ENCODE measurements at places on chromosomes 1 and 21. TPM values are rescaled to one million over a fixed set of nuclear protein-coding genes. Genes with fewer than 3 reads are reported as not detected.

DNA sequence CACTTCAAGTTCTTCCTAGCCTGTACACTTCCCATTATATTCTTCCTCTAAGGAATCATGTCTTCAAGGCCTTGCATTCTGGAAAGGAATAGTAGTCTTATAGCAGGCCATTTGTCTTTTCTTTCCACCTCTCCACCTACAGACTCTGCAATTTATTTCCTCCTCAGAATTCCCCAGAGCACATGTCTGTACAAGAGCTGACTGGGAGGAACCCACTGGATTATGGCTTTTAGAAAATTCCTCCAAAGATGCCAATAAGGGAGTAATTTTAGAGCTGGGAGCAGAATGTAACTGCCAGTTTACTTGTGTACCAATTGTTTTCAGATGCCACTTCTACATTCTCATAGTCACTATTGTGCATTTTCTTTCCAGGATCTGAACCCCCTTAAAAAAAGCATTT is 3.4 kb upstream of the PSMG1 start:
- no peak overlapping the region for H3K4me3 ChIP-seq
- H3K27ac ChIP-seq, result peak overlapping the region; percentile 87
- no peak for DNase-seq
- H3K4me1 ChIP-seq, result peaks cover 79% of the 10 kb centered on the region
- peaks cover 7% of the 10 kb centered on the region for H3K36me3 ChIP-seq

DNA sequence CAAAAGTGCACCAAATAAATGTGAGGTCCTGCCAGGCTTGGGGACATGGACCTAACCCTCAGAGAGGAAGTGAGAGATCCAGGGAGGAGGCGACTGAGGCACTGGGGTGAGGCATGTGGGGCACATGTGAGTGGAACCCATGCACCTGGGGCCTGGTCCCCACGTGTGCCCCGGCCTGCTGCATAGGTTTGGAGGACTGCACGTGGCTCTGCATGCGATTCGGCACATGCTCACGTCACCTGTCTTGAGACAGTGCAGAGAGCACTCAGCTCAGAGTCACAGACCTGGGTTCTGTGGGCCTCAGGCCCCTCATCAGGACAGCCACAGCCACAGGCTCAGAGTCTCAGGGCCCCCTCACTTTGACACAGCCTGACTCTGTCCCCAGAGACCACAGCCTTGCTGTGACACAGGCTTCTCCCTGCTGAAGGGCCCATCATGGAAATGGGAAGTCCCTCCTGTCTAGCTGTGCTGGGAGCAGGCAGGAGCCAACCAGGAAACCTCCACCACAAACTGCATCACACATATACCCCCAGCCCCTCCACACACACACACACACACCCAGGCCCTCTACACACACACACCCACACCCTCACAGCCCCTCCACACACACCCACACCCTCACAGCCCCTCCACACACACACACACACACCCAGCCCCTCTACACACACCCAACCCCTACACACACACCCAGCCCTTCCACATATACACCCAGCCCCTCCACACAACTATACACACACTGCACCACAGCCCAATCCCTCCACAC is 48.2 kb downstream of the SLC9A1 start:
- H3K27me3 ChIP-seq, result no peaks in the 10 kb centered on the region
- H3K36me3 ChIP-seq, result peaks cover 28% of the 10 kb centered on the region
- peak overlapping the region; percentile 82 for H3K27ac ChIP-seq
- peak; percentile 86 for DNase-seq

CFHR5 gene
- not detected for total RNA-seq

GRCh38 chr1:235279694-235280093 is 48.3 kb downstream of the ARID4B start:
- H3K27ac ChIP-seq, result no peak overlapping the region
- no peaks in the 10 kb centered on the region for H3K36me3 ChIP-seq
- H3K4me1 ChIP-seq, result peaks cover 47% of the 10 kb centered on the region
- no peak overlapping the region for H3K4me3 ChIP-seq
- no peak for DNase-seq

DNA sequence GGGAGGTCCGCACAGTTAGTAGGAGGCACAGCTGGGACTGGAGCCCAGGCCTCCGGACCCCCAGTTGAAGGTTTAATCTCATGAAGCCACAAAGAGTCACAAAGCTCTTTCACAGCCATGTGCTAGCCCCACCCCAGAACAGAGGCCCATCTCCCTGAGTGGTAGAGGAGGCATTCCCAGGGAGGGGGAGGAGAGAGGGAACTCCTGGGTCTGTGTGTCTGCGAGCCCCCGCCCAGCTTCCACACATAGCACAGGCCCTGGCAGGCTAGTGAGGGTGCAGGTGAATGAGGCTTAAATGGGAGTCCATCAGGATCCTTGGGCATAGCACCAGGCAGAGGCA is 197.8 kb downstream of the MATN1 start:
- no peak overlapping the region for H3K27ac ChIP-seq
- no peak for DNase-seq
- H3K27me3 ChIP-seq, result no peaks in the 10 kb centered on the region

DNA sequence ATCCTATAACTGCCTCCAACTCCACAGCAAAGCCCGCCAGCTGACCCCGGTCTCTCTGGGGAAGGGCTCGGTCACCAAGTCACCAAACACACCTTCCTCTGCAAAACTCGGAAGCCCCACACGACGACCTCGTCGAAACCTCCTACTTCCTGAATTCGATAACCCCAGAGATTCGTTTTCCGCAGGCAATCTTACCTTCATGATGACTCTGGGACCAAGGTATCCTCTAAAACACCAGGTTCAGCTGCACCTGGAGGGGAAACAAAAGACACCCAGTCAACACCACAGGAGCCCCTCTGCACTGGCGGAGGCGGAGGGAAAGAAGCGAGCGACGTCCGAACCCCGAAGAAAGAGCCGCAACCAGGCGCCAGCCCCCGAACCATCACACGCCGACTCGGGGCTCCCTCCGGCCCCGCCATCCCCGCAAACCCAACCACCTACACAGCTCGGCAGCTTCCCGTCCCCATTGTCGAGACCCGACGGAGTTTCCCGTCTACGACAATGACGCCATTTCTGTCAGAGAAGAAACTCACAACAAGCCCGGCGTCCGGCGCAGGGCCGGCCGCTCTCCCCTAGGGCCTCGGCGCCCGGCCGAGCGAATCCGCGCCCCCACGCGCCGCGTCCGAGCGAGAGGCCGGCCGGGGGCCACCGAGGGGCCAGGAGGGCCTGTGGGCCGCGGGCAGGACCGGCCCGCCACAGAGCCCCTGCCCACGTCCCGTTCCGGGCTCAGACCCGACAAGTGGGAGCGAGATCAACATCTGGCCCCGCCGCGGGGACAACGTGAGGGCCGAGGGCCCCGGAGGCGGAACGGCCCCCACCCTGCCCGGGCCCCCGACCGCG is 1.0 kb downstream of the ARID4B start:
- peak overlapping the region; percentile 82 for H3K4me3 ChIP-seq
- peak; percentile 89 for DNase-seq
- peaks cover 40% of the 10 kb centered on the region for H3K4me1 ChIP-seq
- H3K27me3 ChIP-seq, result no peaks in the 10 kb centered on the region
- H3K27ac ChIP-seq, result peak overlapping the region; percentile 73

DNA sequence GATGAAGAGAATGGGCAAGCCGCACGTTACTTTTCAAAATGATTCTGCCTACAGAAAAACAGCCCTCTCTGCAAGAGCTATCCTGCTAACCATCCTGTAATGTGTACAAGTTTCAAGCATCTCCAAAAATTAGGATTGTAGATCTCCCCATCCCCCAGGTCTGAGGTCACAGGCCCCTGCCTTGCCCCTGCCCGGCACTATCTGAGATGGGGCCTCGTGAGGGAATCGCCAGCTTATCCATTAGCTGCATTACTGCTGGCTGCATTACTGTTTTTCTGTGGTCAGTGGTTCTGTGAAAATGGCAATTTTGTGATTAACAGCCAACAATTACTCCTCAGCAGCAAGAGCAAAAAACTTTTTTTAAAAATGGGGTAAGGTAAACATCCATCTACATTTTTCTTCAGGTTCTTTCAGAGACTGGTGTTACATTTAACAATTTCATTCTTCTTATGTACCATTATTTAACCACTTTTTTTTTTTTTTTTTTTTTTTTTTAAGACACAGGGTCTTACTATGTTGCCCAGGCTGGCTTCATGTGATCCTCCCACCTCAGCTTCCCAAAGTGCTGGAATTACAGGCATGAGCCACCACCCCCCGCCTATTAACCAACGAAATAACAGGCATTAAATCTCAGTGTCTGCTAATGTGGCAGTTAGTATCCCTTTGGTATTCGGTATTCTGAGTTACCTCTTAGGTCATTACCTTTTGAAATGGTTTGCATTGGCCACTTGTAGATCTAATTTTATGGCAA is 83.8 kb downstream of the MRPL37 start:
- H3K27ac ChIP-seq, result no peak overlapping the region
- H3K27me3 ChIP-seq, result no peaks in the 10 kb centered on the region
- no peaks in the 10 kb centered on the region for H3K4me1 ChIP-seq
- no peak overlapping the region for H3K4me3 ChIP-seq
- DNase-seq, result no peak

GRCh38 chr1:186884251-186884650 is 55.5 kb downstream of the PLA2G4A start:
- H3K27ac ChIP-seq, result no peak overlapping the region
- H3K36me3 ChIP-seq, result no peaks in the 10 kb centered on the region
- no peak for DNase-seq
- H3K4me1 ChIP-seq, result no peaks in the 10 kb centered on the region
- no peaks in the 10 kb centered on the region for H3K27me3 ChIP-seq
- H3K4me3 ChIP-seq, result no peak overlapping the region

CHML gene
- 3.2 TPM for total RNA-seq

- no peak overlapping the region for H3K4me3 ChIP-seq
- no peak overlapping the region for H3K27ac ChIP-seq
- H3K27me3 ChIP-seq, result no peaks in the 10 kb centered on the region
- H3K4me1 ChIP-seq, result no peaks in the 10 kb centered on the region
- H3K36me3 ChIP-seq, result no peaks in the 10 kb centered on the region
Measured at GRCh38 chr1:15370781-15371520, 38.7 kb upstream of the EFHD2 start.

COL18A1 gene
- 0.36 TPM for total RNA-seq

- H3K4me3 ChIP-seq, result no peak overlapping the region
- no peak overlapping the region for H3K27ac ChIP-seq
- no peaks in the 10 kb centered on the region for H3K27me3 ChIP-seq
- DNase-seq, result no peak
- H3K36me3 ChIP-seq, result no peaks in the 10 kb centered on the region
- peaks cover 15% of the 10 kb centered on the region for H3K4me1 ChIP-seq
Measured at GRCh38 chr1:94927405-94928175, 680 bp upstream of the CNN3 start.

- no peaks in the 10 kb centered on the region for H3K27me3 ChIP-seq
- no peaks in the 10 kb centered on the region for H3K36me3 ChIP-seq
- H3K4me1 ChIP-seq, result no peaks in the 10 kb centered on the region
- H3K4me3 ChIP-seq, result no peak overlapping the region
- no peak overlapping the region for H3K27ac ChIP-seq
Measured at GRCh38 chr1:168320800-168321450, 40.2 kb downstream of the TBX19 start.

- no peaks in the 10 kb centered on the region for H3K27me3 ChIP-seq
- no peak overlapping the region for H3K27ac ChIP-seq
- H3K36me3 ChIP-seq, result no peaks in the 10 kb centered on the region
- no peak overlapping the region for H3K4me3 ChIP-seq
- peaks cover 9% of the 10 kb centered on the region for H3K4me1 ChIP-seq
Measured at GRCh38 chr1:43352881-43353280, 5.9 kb upstream of the CDC20 start.

OVAAL gene
- total RNA-seq, result 4.2 TPM

- no peaks in the 10 kb centered on the region for H3K36me3 ChIP-seq
- H3K4me3 ChIP-seq, result no peak overlapping the region
- H3K4me1 ChIP-seq, result no peaks in the 10 kb centered on the region
- DNase-seq, result no peak
Measured at GRCh38 chr1:90809093-90809492, 92.0 kb upstream of the BARHL2 start.

TMEM52 gene
- total RNA-seq, result not detected

DNA sequence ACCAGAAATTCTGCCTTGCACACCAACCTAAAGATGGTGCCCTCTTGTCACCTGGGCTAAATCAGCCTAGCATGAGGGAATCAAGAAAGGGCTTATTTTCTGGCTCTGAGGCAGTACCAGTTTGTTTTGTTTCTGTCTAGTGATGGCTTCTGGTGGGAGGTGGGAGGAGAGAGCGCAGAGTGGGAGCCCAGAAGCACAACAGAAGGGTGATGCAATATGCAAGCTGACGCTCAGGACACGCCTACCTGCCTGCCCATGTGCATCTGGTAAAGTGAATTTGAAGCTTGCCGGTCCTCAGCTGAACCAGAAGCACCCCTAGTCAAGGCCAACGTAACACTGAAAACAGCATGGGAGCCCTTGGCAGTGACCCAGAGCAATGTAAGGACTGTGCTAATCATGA is 138.4 kb upstream of the TIAM1 start:
- H3K4me1 ChIP-seq, result no peaks in the 10 kb centered on the region
- no peaks in the 10 kb centered on the region for H3K36me3 ChIP-seq
- peak; percentile 29 for DNase-seq
- H3K27me3 ChIP-seq, result no peaks in the 10 kb centered on the region
- H3K4me3 ChIP-seq, result no peak overlapping the region

VPS13D gene
- 36.2 TPM for total RNA-seq

TNFRSF1B gene
- total RNA-seq, result not detected

- H3K27ac ChIP-seq, result no peak overlapping the region
- DNase-seq, result no peak
- no peak overlapping the region for H3K4me3 ChIP-seq
- H3K4me1 ChIP-seq, result no peaks in the 10 kb centered on the region
Measured at GRCh38 chr1:68291688-68292384, 59.5 kb upstream of the WLS start.

CR1L gene
- not detected for total RNA-seq

F13B gene
- not detected for total RNA-seq

DNA sequence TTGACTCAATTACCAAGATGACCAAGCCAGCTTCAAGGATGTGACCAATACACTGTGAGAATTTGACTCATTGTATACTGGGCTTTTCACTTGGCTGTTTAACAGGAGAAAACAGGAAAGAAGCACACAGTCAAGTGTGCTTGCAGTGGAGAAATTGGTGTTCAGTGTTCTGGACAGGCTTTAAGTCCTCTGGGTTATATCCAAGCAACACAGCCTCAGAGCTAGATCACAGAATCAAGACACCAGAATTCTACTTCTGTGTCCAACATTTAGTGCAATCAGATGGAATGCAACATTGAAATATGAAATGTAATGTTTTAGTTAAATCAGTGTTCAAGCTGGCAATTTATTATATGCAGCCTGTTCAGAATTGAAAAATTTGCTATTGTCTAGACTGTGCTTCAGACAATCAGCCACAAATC is 694.4 kb downstream of the LTN1 start:
- no peaks in the 10 kb centered on the region for H3K27me3 ChIP-seq
- 0 out of 2 replicates have a peak, but pooled peaks cover 4% of the 10 kb centered on the region for H3K4me1 ChIP-seq
- H3K36me3 ChIP-seq, result no peaks in the 10 kb centered on the region
- no peak for DNase-seq
- no peak overlapping the region for H3K4me3 ChIP-seq

RPTN gene
- total RNA-seq, result not detected

DNA sequence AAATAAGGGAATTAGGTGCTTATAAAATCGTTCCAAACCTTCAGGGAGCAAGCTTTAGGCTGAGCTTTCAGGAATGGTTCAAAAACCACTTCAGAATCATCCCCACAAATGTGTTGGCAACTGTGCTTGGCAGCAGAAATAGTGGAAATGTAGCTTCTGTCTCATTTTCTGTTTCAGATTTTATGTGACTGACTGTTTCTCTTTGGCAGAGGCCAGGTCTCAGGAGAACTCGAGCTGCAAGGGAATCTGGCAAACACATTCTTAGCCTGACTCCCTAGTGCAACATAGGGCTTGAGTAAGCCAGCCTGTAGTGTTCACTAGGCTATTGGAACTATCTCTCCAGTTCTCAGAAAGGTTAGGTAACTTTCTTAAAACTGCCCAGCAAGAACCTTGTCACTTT is 128.6 kb downstream of the PLA2G4A start:
- H3K27me3 ChIP-seq, result no peaks in the 10 kb centered on the region
- no peak for DNase-seq
- H3K4me3 ChIP-seq, result no peak overlapping the region
- H3K4me1 ChIP-seq, result no peaks in the 10 kb centered on the region

Measured in Karpas-422 (cell line).